ENCODE measurements at places on chromosomes 5 and 9.

GRCh38 chr5:134437847-134438581, 26.3 kb upstream of the CDKN2AIPNL start:
- no peak for DNase-seq

GRCh38 chr5:151085517-151086041, 4.7 kb upstream of the TNIP1 start:
- no peak for DNase-seq

GRCh38 chr9:93483497-93483896, 30.1 kb upstream of the FAM120AOS start:
- no peak for DNase-seq

GRCh38 chr5:155085282-155085989, 71.9 kb downstream of the KIF4B start:
- DNase-seq: no peak

- DNase-seq: no peak
These were observed 375.9 kb downstream of the ARRDC3 start for GRCh38 chr5:91007251-91007650.

DNA sequence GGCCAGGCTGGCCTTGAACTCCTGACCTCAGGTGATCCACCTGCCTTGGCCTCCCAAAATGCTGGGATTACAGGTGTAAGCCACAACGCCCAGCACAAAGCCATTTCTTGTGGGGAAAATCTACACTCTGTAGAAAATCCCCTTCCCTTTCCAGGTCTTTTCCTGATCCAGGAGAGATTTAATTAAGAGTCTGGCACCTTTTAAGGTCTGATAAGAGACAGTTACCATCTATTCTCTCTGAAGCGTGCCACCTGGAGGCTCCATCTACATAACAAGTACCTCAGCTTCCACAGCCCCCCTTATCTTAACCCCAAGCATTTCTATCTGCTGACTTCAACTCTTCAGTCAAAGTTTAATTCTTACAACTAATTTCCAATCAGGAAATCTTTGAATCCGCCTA, 71.4 kb upstream of the CDK20 start:
- DNase-seq: no peak

Data from NCI-H1048 (cell line).